ENCODE measurements at places on chromosomes 7 and 10. TPM values are rescaled to one million over a fixed set of nuclear protein-coding genes. Genes with fewer than 3 reads are reported as not detected.

CYP3A4 gene
- not detected for total RNA-seq

CSTF2T gene
- total RNA-seq: 18.0 TPM

CRHR2 gene
- total RNA-seq: not detected

SNCG gene
- 69.4 TPM for total RNA-seq

RELN gene
- total RNA-seq: 0.63 TPM

ZNF775 gene
- 7.1 TPM for total RNA-seq

PCDH15 gene
- not detected for total RNA-seq

ADIRF gene
- total RNA-seq: 197 TPM

LRRD1 gene
- total RNA-seq: not detected

TMEM213 gene
- not detected for total RNA-seq

PRSS37 gene
- total RNA-seq: not detected
